GM06990 (cell line): ENCODE measurements at places on chromosomes 6 and 20.

DNA sequence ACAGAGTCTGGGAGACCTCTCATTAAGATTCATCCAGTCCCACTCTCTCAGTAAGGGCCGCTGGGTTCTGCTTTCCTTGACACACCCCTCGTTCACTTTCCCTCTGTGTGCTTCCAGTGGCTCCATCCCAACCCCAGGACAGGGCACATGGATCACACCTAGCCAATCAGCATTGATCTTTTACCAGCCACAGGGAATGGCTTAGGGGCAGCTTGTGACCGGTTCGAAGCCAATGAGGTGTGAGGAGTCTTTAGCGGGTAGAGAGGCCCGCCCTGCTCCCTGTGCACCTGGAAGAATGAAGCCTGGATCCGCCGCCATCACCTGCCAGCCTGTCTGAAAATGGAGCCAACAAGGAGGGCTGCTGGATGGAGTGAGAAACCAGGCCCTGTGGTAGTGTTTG, 35.2 kb upstream of the OVOL2 start:
- no peak for DNase-seq

DNA sequence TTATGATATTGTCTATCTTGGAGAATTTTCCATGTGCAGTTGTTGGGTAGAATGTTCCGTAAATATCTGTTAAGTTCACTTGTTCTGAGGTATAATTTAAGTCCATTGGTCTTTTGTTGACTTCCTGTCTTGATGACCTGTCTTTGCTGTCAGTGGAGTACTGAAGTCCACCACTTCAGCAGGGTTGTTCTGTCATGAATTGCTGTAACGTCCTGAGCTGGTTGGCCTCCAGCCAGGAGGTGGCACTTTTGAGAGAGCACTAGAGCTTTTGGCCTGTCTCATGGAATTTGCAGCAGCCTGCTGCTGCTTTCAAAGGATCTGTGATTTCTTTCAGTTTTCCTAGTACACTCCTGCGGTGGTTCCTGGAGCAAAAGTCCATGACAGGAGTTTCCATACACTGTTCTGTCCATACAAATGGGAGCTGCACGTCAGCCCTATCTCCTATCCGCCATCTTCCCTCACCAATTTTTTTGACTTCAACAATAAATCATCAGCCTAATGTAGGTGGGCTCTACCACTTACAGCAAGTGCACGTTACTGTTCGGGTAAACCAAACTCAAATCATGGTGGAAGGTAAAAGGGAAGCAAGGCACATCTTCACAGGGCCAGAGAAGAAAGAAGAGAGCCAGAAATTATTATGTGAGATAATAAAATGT, 46.9 kb upstream of the TRERF1 start:
- no peak for DNase-seq

GRCh38 chr20:39607141-39607540, 645.0 kb downstream of the DHX35 start:
- DNase-seq, result no peak

- DNase-seq, result peak; percentile 34
These were observed 480.7 kb downstream of the RFPL4B start for GRCh38 chr6:112827793-112828192.

DNA sequence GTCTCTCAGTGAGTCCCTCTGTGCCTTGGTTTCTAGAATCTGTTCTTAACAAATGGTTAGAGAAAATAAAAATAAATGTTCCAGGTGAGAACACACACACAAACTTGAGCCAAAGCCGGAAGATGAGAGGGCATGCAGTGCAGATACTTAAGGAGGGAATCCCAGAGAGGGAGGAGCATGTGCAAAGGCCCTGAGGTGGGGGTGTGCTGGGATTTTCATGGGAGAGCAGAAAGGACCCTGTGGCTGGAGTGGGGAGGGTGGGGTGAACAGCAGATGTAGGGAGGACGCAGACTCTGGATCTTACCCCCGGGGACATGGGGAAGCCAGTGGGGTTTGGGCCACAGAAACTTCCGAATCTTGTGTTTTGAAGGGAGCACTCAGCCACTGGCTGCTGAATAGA, 17.5 kb downstream of the TFAP2C start:
- DNase-seq, result no peak

- DNase-seq, result no peak
These were observed 26.8 kb downstream of the JAG1 start for GRCh38 chr20:10646886-10647420.

DNA sequence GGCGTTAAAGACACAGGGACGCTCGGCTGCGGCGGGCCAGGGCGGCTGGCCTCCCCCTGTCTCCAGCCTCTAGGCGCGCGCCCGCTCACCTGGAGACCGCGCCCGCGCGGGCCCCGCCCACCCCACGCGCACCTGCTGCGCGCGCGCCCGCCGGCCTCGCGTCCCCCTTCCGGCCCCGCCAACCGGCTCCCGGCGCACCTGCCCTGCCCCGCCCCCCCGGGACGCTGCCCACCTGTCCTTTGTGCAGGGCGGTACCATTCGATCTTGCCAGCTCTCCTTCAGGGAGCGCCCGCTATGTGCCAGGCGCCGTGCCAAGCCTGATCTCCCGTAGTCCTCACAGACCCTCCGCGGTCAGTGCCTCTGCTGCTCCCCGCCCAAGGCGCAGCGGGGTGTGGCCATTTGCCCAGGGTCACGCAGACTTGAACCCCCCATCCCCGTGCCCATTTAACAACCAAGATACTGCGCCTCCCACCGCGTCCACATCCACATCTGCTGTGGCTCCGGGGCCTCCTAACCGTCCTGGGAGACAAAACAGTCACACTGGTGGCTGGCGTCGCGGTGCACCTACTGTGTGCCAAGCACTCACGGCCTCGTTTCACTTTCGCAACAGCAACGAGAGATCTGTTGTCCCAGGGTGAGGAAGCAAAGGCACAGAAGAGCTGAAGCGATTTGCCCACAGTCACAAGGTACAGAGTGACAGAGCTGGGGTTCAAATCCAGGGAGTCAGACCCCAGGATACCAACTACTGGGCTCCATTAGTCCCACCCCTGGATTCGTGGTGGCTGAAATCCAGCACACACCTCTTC, 48.1 kb downstream of the NOL4L start:
- peak; percentile 67 for DNase-seq

DNA sequence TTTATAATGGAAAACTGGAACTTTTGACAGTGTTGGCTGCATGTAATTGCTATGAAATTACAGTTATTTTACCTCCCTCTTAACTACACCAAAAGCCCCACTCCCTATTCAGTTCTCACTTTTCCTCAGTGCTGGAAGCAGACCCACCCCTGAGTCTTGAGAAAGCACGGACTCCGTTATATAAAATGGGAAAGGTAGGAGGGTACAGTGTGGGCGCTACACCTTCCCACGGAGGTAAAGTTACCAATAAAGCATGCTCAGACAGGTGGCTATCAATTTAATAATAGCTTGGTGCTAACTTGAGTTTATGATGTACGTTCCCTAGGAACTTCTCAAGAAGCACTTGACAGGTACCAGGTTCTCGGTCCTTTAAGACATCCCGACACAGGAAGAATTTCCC, 59.0 kb downstream of the CLIC5 start:
- no peak for DNase-seq

DNA sequence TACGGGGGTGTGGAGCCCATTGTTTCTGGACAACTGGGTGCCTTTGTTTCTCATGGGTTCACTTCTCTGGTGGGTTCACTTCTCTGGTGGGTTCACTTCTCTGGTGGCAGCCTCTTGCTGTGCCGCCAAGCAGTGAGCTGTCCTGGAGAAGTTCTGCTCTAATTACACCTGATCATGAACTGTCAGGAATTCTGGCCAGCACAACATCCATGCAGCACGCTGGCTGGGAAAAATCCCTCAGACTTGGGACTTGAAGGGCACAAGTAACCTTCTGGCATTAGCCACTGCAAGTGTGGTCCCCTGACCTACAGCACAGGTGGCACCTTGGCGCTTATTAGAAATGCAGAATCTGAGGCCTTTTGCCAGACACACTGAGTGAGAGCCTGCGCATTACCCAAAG, 752.5 kb downstream of the QKI start:
- DNase-seq, result no peak

DNA sequence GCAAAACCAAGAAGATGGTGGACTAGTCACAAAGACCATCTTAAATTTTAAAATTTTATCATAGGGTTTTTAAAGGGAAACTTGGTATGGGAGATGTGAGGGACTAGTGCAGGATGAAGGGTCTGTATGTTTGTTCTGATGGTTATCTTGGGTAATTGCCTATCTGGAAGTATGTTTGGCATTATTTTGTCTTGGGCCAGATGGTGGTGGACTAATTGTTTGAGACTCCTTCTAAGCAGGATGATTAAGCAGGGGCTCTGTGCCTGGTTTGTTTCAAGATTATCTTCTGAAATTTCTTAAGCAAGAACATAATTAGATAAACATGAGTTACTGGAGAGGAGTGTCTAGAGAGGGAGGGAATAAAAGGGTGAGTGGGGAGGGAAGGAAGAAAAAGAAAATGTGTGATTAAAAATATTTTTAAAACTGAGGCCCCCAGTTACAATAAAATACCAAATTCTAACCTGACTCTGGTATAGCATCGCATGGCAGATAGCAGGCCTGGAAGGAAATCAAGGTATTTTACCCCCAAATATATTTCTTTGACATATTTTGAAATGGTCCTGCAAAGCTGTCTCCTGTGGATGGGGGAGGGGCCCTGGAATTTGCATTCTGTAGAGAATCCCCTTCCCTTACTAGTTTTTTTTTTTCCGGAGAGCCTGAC, 49.9 kb upstream of the FAM184A start:
- DNase-seq, result no peak

DNA sequence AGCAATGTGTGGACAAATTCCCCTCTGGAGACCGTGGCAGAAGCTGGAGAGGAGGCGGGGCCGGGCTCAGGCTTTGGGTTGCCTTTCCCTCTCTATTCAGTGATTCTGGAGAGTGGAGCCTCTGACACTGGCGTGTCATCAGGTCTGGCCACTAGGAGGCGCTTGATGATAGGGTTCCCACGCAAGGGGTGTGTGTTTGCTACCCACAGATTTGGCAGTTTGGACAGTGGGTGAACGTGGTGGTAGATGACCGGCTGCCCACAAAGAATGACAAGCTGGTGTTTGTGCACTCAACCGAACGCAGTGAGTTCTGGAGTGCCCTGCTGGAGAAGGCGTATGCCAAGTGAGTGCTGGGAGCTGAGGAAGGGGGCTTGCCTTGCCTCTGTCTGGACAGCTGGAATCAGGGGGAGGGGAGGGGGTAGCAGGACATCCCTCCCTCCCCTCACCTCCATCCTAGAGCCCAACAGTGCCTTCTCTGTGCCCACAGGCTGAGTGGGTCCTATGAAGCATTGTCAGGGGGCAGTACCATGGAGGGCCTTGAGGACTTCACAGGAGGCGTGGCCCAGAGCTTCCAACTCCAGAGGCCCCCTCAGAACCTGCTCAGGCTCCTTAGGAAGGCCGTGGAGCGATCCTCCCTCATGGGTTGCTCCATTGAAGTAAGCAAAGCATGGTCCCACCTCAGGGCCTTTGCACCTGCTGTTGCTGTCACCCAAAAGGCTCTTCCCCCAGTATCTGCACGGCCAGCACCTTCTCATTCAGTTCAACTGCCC, 14.3 kb downstream of the CAPN11 start:
- DNase-seq, result peak; percentile 45

DNA sequence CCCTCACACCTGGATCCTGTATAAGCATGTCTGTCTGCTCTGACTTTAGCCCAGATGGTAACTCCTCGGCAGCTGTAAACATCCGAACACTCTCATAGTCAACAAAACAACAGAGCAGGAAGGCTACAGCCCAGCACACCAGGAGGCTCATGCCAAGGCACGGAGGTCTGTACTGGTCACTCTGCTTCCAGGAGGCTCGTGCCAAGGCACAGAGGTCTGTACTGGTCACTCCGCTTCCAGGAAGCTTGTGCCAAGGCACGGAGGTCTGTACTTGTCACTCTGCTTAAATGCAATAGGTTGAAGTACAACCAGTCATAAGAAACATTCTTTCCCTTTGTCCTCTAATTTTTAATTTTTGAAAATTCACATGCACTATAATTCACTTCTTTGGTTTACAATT, 190.1 kb upstream of the CDH4 start:
- no peak for DNase-seq

DNA sequence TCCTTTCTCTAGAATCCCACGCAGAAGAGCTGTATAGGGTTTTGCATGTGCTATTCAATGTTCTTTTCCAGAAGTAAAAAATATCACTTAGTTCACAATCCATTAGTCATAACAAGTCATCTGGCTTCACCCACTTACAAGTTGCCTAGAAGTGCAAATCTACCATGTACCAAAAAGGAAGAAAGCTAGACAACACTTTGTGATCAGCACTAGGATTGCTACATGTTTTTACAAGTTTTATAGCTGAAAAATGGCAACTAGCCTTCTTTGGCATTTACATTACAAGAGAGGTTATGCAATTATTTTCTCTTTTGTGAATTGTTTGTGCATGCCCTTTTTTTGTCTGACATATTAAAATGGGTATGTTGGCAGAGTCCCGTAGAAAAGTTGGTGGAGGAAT, 85.6 kb upstream of the PTPRK start:
- no peak for DNase-seq

DNA sequence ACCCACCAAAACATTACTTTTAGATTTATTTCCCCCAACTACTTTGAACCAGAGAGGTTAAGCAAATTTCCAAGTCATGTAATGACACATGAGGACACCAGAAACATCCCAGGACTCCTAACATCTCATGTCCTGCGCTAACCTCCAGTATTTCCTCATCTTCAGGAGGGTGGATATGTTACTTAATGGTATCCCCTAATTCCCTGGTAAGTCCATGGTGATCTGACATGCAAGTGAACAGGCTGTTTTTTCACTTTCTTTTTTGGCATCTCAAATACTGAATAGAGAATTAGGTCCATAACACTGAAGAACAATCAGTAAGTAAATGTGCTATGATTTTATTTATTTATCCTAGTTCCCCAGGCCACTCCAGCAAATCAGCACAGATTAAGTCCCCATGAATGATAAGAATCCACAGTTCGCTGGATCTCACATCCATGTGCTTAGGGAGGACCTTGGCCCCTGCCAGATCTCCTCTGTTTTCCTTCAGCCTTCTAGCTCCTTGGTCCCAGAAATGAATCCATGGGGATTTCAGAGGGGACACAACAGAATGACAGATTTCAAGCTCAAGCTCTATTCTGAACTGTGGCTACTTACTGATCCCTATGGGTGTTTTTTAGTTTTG, 334.6 kb downstream of the CDC5L start:
- DNase-seq, result no peak

DNA sequence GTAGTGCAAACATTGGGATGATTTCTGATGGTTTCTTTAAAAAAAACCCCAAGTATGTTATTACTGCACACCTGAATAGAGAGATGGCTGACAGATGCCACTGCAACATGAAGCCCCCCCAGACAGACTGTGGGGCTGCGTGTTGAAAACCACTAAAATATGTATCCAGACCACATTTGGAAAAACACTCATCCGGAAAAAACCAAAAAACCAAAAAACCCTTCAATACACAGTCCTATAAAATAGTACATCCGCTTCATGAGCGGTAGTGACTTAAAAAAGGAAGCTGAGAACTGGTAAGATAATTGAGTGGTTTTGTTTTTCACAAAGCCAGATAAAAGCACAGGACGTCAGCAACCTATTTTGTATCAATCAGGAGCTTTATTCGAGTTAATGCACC, 47.1 kb upstream of the EDN3 start:
- DNase-seq, result no peak

GRCh38 chr6:129785047-129785755, 75.2 kb upstream of the ARHGAP18 start:
- no peak for DNase-seq
